ENCODE measurements at places on chromosomes 1 and 21.

DNA sequence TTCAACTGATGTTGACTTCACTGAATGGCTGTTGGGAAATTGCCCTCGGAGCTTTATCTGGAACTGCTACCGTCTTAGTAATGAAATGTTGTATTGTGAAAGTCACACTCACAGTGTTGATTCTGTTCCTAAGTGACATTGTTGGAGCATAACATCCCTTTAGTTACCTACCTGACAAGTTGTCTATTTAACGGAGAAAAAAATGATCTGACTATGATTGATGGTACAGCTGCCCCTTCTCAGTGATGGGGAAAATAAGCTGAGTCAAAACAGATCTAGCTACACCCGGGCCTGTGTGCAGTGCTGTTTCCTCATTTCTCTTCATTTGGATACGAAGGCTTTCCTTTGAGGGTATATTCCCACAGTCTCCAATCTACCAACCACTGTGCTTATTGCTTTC, 472.3 kb upstream of the BRINP3 start:
- no peak for DNase-seq

DNA sequence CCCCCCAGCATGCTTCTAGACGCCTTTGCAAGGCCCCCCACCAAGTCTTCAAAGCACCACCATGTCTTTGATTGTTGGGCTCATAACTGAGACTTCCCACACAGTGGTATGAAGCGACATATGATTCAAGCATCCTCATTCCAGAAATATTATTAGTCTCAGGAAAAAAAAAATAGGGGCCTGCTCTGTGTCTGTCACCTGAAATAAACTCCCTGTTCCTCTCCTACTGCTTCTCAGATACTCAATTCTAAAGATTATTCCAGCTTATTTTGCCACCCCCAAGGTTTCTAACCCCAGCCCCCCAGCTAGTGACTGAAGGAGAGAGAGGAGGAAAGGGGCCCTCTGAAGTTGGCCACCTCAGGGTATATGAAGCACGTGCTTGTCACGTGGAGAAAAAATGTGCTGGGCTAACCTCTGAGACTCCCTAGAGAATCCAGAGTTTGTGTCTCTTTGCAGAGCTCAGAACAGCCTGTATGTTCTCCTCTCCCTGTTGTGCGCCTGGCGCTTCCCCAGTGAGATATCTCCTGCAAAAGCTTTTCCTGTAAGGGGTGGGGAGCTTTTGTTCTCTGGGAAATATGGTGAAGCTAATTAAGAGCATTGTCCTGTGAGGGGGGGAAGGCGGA, 35.9 kb upstream of the RASAL2 start:
- DNase-seq = no peak

DNA sequence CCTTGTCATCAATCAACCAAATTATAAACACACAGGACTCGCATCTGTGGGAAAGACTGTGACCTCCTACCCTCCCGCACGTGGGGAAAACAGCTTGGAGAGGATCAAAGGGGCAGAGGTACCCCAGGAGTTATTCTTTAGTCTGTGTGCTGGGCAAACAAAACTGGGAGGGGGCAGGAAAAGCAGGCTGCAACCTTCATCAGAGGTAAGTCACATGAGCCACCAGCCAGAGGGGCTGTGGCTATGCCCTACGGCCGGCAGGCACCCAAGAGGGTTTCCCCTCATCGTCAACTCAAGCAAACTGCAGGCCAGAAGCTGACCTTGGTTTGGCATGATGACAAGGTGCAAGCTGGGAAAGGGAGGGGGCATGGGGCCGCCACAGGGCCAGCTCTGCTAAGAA, 12.5 kb downstream of the SMIM12 start:
- DNase-seq = no peak

GRCh38 chr1:29306471-29307140, 70.3 kb downstream of the PTPRU start:
- no peak for DNase-seq

DNA sequence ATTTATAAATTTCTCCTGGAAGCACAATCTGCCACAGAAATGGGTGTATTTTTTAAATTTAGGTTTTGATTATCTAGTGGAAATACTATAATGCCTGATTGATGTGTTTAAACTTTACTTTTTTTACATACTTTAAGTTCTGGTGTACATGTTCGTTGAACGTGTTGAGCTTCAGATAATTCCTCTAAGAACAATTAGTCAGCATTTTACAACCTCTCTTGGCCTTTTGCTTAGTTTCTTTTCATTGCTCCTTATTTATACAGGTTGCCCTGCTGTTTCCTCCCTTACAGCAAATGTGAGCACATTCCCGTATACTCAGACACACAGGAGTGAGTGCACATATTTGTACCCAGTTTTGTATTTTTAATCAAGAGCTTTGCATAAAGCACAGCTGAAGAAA, 1038.9 kb downstream of the BRINP3 start:
- DNase-seq = no peak

DNA sequence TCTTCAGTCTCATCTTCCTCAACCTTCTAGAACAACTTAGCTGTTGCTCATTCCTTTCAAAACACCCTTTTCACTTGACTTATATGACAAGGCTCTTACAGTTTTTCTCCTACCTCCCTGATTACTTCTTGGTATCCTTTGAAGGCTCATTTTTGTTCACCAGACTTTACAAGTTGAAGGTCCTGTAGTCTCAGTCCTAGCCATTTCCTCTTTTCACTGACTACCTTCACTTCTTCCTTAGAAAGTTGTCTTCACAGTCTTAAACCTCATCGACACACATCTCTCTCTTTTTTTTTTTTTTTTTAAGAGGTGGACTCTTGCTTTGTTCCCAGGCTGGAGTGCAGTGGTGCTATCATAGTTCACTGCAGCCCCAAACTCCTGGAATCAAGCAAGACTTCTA, 6.6 kb upstream of the TP53BP2 start:
- DNase-seq = no peak

DNA sequence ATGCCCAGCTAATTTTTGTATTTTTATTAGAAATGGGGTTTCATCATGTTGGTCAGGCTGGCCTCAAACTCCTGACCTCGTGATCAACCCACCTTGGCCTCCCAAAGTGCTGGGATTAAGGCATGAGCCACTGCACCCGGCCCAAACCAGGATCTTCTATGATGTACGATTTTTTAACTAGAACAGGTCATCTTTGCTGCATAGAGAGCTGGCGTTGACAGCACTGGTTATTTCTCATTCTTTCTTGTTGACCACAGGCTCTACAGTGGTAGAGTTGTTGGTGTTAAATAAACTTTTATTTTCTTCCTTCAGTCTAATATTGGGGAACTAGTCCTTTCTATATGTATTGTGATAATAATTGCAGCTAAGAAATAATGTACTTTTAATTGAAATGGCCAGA, 3.8 kb upstream of the MAB21L3 start:
- no peak for DNase-seq

DNA sequence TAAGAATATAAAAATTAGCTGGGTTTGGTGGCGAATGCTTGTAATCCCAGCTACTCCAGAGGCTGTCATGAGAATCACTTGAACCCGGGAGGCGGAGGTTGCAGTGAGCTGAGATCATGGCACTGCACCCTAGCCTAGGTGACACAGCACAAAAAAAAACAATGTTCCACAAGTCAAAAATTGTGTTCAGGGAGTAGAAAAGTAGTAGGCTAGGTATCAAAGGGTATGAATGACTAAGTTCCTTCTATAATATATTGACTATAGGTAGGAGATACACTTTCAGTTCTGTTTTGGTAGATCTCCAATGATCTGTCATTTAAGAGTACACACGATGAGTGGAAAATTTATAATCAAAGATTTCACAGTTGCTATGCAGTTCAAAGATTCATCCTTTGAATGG, 16.7 kb downstream of the USP48 start:
- DNase-seq = no peak

DNA sequence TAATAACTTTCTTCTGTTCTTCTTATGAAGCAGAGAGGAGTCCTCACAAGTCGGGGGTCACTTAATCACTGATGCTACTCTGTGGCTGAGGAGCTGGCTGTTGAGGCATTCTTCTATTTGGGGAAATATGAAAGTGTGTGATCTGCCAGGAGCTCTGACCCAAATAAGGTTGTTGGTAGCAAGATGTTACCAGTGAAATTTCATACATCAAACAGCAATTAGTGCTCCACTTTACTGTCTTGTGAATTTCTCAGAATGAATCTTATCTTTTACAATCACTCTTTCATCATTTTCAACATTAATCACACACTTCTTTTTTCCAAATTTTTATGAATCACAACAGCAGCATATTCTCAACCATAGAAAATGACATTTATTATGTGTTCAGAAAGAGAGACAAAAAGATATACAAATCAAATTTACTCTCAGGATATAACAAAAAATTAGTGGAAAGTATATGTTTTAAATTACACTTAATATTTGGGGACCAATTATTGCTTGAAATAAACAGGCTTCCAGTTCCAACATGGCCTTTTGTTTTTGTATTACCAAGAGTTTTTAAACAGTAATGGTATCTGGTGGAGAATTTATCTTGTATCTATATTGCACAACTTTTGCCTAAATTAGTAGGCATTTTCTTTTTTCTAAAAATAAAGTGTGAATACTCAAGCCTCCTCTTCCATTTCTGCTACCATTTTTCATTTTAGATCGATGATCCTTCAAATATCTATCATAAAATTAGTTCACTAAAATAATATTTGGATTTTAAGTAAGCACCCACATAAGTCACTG, 9.6 kb downstream of the PTGER3 start:
- DNase-seq = no peak

- no peak for DNase-seq
These were observed 1171.8 kb upstream of the B3GALT2 start for GRCh38 chr1:194358208-194358581.

- DNase-seq = peak; percentile 8
These were observed 101.7 kb downstream of the ADSS2 start for GRCh38 chr1:244350027-244350426.

DNA sequence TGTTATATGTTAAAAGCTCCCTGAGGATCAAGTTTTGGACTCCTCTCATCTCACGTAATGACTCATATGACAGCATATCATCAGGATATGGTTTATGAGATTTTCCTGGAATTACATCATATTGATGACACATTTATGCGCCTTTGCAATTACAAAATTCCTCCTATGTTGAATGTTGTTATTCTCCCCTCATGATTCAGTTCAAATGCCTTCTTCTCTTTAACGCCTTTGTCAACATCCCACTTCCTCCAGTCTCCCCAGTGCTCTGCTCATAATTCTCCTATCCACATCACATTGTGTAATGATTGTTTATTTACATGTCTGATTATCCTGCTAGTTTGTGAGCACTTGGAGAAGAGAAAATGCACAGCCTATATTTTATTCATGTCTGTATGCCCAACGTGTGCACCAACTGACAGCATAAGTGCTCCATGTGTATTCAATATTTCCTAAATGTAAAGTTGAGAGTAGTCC, 80.9 kb upstream of the BACH1 start:
- no peak for DNase-seq

GRCh38 chr1:151542710-151543129, 2.6 kb downstream of the TUFT1 start:
- DNase-seq = no peak

- DNase-seq = no peak
These were observed 30.5 kb downstream of the EEIG2 start for GRCh38 chr1:108590441-108590840.

GRCh38 chr1:150574260-150575071, 4.9 kb downstream of the MCL1 start:
- no peak for DNase-seq

DNA sequence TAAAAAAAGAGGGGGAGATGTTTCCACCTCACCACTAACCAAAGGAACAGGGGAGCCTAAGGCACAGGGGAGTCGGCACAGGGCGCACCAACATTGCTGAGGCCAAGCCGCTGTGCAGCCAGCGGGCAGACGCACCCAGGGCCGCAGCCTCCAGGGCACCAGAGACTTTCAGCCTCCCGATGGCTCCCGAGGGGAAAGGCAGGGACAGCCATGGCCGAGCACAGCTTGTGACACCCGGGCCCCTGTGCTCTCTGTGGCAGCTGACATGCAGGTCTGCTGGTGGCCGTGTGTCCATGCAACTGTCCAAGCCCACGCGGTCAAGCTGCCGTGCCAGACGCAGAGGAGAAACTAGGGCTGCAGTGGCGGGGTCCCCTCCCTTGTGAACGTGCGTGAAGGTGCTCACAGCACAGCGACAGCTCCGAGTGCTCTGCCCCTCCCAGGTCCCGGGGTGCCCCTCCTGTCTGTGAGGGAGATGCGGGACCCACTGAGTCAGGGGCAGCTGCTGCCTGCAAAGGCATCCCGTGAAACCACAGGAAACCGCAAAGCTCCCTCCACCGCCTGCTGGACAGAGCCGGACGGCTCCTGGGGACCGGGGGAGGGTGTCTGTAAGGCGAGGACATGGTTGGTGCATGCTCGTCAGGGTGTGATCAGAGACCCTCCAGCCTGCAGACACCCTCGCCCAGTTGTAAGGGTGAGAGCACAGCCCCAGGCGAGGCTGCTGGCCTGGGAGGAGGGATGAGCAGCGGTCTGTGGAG, 2.5 kb downstream of the KRTAP10-11 start:
- no peak for DNase-seq

DNA sequence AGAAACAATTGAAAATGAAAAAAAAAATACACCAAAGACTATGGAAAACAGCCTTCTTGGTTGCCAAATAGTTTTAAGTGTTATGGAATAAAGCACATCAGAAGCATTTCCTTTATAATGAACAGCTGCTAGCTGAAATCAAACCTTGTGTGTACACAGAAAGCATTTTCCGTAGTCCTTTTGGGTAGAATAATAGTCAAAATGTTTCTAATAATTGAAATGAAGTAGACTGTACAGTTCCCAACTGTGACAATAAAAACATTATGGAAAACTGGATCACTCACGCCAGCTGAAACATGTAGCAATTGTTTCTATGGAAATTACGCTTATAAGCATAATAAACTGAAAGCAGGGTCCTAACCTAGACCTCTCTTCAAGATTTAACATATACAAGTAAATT, 856.3 kb upstream of the B3GALT2 start:
- DNase-seq = no peak

DNA sequence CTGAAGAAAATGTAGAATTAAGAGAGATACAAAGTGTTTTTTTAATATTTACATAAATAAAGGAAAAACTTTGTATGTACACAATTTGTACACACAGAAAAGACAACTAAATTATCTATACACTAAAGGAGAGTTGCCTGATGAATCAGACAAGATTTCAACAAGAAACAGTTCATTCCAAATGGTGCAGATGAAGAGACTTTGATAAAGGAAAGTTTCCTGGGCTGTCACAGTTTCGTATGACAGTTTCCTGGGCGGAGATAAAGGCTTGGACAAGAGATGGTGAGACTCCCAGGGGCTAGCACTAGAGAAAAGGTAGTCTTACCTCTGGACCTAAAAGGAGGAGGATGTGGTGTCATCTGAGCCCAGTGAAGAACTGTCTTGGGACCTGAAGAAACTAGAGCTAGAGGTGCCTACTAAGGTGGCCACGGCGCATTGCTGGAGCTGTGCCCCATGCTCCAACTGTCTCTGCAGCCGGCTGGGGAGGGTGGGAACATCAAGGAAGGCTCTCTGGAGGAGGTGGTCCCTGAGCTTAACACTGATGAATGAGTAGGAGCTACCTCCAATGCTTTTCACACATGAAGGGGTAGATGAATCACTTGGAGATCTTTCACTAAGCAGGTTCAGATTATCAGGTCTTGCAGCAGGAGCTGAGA, 32.2 kb downstream of the ETS2 start:
- no peak for DNase-seq
